ENCODE measurements at places on chromosomes 11 and 22. TPM values are rescaled to one million over a fixed set of nuclear protein-coding genes. Genes with fewer than 3 reads are reported as not detected.

The MGAT3 gene
- total RNA-seq, result 2.7 TPM

GRCh38 chr22:44175676-44176075 is 5.0 kb upstream of the PARVG start:
- no peak for DNase-seq

DNA sequence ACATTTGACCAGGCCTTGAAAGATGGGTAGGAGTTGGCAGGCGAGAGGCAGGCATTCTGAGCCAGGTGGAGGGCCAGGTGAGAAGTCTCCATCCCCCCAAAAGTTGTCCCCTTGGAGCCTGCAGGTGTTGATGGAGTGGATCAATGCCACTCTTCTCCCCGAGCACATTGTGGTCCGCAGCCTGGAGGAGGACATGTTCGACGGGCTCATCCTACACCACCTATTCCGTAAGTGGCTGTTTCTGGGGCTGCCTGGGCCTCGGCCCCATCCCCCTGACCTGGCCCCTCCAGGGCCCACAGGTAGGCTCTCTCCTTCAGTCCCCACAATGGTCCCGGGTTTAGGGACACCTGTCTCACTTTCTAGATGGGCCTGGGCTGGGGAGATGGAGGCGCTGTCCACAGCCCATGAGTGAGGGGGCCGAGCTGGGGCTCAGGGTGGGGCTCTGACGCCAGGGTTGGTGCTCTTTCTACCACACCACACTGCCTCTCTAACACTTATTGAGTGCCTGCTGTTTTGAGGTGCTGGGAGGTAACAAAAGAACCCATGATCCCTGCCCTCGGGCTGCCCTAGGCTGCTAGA is 7.0 kb downstream of the PARVG start:
- DNase-seq, result no peak

DNA sequence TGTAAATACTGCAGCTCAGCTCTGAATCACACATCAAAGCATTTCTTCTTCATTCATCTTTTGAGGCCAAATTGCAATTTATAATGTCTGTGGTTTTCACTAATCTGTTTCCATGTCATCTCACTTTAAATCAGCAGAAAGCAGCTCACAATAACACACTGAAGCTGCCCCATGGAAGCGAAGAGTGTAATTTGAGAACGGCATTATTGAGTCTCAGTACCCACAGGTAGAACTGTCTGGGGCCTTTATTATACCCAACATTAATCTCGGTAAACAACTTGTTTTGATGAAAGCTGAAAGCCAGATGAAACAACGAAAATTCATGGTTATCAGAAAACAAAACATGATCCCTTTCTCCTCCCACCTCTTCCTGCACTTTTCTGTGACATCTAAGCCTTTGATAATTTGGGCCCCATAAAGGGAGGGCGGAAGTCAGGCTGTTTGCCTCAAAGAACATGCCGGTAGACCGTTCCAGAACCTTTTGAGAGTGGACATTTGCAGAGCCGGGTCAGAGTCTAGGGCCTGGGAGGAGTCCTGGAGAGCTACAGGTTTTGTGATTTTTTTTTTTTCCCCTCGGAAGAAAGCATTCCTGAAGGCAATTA is 68.2 kb upstream of the SESN3 start:
- no peak for DNase-seq

GRCh38 chr22:27483095-27483785 is 318.3 kb downstream of the MN1 start:
- no peak for DNase-seq

DNA sequence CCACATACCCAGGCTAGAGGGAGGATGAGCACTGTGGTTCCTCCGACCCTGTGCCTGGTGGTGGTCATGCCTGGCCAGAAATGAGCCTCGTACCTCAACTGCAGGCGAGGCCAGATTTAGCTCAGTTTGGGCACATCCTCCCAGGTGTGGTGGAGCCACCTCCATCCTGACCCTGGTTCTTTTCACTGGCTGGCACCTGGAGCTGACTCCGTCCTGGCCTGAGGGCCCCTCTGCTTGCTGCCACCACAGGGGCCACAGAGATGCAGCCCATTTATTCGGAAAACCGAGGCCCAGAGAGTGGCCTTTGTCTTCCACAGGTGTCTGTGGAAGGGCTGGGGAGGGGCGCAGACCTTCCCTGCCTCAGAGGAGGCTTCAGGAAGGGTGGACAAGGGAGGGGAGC is 9.0 kb upstream of the ARFGAP3 start:
- no peak for DNase-seq

- no peak for DNase-seq
These were observed 5.2 kb downstream of the CAPN5 start for GRCh38 chr11:77071671-77072605.

GRCh38 chr11:121539000-121539399 is 86.2 kb upstream of the SORL1-AS1 start:
- no peak for DNase-seq

DNA sequence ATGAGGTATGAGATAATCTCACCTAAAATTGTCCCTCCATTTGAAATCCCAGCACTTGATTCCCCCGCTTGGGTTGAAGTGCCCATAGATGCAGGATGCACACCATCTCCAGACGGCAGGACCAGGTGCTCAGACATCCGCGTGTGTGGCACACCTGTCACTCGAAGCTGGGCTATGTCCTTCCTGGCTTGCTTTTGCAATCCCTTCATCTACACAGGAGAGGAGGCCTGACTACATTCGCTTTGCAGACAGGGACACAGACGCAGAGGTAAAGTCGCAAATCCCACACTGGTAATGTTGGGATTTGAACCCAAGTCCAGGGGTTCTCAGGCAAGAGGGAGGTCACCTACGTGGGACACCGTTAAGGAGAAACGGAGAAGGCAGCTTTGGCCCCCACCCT is 7.2 kb upstream of the CYTH4 start:
- DNase-seq, result no peak

- no peak for DNase-seq
These were observed 90.4 kb upstream of the BIRC3 start for GRCh38 chr11:102226702-102227490.

DNA sequence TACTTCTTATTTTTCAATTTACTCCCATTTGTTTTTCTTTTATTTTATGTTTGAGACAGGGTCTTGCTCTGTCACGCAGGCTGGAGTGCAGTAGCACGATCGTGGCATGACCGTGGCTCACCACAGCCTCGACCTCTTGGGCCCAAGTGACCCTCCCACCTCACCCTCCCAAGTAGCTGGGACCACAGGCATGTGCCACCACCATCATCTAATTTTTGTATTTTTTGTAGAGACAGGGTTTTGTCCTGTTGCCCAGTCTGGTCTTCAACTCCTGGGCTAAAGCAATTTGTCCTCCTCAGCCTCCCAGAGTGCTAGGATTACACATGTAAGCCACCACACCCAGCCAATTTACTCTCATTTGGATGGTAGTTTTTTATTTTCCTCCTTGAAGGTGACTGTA is 679.3 kb upstream of the CCDC179 start:
- no peak for DNase-seq

DNA sequence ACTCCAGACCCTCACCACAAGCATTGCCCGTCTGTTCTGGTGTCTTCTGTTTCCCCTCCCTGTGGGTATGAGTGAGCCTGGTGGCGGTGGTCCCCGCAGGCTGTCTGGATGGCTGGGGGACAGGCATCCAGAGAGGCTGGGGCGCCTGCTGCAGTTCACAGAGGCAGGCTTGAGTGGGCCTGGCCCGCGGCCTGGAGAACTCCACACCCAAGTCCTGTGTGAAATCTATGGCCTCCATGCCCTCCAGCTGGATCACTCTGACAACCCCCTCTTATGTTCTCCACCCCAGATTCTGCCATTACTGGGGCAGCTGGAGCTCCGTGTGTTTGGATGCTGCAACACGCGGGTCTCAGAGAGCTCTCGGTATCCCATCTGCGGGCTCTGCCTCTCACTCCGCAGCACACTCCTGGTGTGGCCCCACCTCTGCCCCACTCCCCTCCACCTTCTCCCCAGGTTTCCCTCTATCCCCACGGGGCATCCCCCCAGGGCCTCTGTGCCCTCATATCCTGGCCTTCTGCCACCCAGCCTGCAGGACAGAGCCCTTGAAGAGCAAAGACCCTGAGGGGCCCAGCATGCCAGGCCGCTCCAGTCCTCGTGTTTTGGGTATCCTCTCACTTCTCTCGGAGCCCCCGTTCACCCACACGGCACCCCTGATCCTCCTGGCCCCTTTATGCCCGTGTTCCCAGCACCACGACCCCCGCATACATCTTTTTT is 31.3 kb downstream of the LRRC74B start:
- DNase-seq, result no peak

- no peak for DNase-seq
These were observed 44.0 kb downstream of the DHCR7 start for GRCh38 chr11:71404209-71404608.
